ENCODE measurements at places on chromosomes 6 and 20.

- no peak for DNase-seq
These were observed 146.7 kb upstream of the MLN start for GRCh38 chr6:33950472-33950881.

GRCh38 chr6:48200869-48201390 is 89.9 kb upstream of the PTCHD4 start:
- DNase-seq = no peak

GRCh38 chr20:17862171-17862570 is 106.4 kb downstream of the SNX5 start:
- DNase-seq = no peak

DNA sequence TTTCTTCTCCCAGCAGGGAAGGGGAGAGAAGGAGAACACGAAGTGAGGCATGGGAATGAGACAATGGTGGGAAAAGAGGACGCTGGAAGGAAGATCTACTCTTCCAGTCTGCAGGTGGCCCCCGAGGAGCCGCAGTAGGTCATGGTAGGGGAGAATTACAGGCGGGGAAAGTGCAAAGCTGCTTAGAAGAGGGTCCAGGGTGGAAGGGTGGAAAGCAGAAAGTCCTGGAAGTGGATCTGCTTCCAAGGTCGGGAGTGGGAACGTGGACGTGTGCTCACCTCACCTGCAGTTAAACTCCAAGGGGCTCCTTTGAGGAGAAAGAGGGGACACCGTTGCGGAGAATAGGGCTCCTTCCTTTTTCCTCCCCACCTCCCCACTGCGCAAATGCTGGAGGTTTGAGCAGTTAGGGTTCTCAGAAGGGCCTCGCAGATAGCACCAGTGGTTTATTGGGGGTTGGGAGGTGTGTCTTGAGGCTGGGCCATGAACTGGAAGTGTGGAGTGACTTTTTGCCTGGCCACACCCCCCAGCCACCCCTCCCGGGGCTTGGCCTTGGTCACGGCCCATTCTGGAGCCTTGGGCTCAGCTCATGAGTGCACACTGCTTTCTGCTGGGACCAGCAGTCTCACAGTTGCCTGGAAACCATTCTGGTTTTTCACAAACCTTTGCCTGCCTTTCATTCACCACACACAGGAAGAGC is 100.4 kb upstream of the MLN start:
- DNase-seq = no peak

GRCh38 chr20:24452498-24453127 is 16.8 kb upstream of the SYNDIG1 start:
- no peak for DNase-seq

- no peak for DNase-seq
These were observed 9.5 kb downstream of the MTCH1 start for GRCh38 chr6:36976509-36976908.

GRCh38 chr20:33830371-33830770 is 19.2 kb downstream of the CHMP4B start:
- no peak for DNase-seq

GRCh38 chr6:36273067-36273466 is 3.2 kb downstream of the PNPLA1 start:
- no peak for DNase-seq

DNA sequence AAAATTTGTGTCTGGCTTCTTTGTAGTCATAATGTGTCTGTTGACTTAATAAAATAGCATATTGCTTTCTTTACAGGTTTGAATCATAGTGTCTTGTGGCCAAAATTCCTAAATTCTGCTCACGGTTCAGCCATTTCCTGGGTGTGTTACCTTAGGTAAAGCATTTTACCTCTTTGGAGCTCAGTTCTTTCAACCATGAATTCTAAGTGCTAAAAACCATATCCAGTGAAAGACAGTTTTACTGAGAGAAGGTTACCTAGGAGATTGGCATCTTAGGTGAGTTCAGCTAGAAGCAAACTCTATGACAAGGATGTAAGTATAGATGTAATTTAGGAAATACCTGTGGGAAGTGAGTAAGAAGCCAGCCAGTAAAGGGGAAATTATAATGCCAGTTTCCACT is 20.7 kb downstream of the CRYBG1 start:
- no peak for DNase-seq

- no peak for DNase-seq
These were observed 51.7 kb upstream of the TBX18 start for GRCh38 chr6:84815896-84816735.

GRCh38 chr6:56936466-56936865 is 18.4 kb upstream of the BEND6 start:
- no peak for DNase-seq

GRCh38 chr6:14463110-14463509 is 345.5 kb downstream of the CD83 start:
- DNase-seq = no peak

Data from glomerular endothelial cell (primary cell).